ENCODE measurements at places on chromosomes 5 and 9.

GRCh38 chr5:181058321-181058720 lies 18.3 kb downstream of the BTNL9 start:
- no peak for DNase-seq

- no peak for DNase-seq
These were observed 36.2 kb upstream of the ACO1 start for GRCh38 chr9:32348106-32348695.

- no peak for DNase-seq
These were observed 27.7 kb downstream of the UBAP1 start for GRCh38 chr9:34206561-34206960.

DNA sequence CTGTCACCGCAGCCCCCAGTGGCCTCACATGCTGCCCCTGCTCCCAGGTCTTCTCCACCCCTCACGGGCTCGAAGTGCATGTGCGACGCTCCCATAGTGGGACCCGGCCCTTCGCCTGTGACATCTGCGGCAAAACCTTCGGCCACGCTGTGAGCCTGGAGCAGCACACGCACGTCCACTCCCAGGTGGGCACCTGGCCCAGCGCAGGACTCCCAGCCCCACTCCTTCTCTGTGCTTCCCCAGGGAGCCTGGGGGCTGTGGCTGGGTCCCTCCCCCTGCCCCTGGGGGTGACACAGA lies 10.5 kb downstream of the GFI1B start:
- DNase-seq: no peak

- DNase-seq: no peak
These were observed 9.7 kb upstream of the TRIO start for GRCh38 chr5:14133394-14133793.

DNA sequence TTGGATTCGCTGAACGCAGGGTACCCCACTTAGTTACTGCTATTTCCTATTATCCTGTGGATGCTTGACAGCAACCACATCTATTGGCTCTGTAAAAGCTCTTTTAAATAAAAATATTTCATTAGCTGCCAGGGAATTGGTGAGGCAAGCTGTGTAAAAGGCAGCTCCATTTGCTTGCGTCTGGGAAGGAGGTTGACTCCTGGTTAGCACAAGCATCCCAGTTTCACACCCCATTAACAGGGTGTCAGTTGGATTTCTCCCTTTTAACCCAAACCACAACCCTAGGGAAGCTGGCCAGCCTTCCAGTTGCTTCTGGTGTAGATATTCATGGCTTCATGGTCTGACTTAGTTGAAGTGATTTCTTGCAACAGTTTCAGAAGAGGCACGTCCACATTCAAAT lies 151.0 kb downstream of the GPBP1 start:
- no peak for DNase-seq

DNA sequence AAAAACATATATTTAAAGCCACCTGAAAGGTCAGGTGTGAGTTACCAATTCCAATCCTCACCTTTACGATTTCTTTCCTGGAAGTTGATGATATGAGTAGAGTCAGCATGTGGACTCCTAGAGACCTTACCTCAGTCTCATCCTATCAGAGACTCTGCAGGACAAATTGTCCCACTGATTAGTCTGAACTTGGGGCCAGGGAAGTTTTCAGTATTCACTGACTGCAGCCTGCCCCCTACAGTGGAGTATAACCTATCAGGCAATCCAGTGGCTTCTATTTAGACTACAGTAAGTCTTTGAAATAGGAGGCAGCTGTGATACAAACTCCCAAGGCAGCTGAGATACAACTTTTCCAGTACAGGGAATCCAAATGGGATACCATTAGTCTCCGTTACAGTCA lies 449.4 kb upstream of the CDH10 start:
- DNase-seq: no peak

- no peak for DNase-seq
These were observed 8.7 kb downstream of the SNCB start for GRCh38 chr5:176621661-176622079.

DNA sequence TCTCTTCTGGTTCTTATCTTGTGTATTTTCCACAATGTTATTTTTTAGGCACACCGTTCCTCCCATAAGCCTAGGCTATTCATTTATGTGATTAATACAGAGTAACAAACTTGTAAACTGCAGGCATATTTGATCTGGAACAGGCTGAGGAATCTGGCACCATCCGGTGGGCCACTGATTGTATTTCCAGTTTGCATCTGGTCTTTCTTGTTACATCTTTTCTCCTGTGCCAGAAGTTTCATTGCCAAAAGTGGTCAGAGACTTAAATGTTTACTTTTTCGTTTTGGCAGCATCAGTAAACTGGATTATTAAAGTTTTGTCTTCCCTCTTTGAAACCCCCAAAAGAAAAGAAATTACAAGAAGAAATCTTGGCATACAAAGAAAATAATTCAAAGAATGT lies 17.9 kb upstream of the ZCCHC7 start:
- DNase-seq: no peak

GRCh38 chr5:39301406-39301805 lies 62.9 kb downstream of the C9 start:
- no peak for DNase-seq

DNA sequence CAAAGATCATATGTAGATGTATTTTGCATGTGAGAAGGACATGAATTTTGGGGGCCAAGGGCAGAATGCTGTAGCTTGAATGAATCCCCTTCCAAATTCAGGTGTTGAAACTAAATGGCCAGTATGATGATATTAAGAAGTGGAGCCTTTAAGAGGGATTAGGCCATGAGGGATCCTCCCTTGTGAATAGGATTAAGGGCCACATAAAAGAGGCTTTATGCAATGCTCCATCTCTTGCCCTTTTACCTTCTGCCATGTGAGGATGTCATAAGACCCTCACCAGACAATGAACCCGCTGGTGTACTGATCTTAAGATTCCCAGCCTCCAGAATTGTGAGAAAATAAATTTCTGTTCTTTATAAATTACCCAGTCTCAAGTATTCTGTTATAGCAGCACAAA lies 206.1 kb downstream of the YTHDC2 start:
- no peak for DNase-seq

DNA sequence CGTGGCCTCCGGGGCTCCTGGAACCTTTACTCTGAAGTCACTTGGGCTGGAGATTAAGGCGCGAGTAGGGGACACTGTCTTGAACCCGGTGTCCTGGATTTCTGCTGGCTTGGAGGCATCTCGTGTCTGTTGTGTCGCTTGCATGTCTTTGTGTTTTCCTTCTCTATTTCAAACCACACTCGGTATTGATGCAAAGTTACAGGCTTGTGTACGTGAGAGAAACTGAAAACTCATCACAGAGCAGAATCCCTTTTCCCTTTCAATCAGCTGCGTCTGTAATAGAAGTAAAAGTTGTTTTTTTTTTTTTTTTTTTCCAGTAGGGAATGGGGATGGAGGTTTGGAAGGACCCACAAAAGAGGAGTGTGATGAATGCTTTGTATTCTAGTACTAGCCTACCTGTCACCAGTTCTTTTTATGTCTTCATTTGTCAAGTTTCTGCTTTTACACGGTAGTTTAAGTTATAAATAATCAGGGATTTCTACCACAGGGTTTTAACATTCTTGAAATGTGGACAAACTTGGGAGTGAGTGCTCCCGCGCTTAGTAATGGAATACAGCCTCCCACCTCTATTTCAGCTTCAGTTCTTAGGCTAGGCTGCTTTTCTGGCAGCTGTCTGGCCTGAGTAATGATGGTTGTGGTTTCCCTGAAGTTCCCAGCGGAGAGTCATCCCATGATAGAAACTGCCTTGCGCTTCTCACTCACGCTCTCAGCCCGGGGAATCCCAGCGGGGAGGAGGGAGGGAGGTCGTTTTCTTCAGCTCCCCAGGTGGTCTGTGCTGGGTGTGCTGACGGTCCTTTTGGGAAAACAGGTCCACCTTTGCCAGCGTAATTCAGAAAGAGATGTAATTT lies 763 bp downstream of the TJP2 start:
- peak; percentile 25 for DNase-seq

- no peak for DNase-seq
These were observed 183.7 kb downstream of the ZNF462 start for GRCh38 chr9:107046692-107047091.

DNA sequence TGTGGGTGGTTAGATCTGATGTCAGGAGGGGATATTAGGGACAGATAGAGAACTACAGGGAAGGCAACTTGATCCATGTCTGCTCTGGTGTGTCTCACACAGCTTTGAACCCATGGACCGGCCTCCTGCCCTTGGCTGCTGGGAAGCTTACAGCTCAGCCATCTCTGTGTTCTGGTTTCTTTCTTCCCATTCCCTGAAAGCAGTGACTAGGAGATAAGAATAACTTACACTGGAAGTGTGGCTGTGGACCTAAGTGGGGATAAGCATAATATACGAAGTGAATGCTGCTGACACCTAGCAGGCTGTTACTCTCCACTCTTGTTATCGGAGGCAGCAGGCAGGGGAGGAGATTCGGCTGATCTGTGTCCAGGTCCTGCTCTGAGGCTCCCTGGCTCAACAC lies 282.3 kb upstream of the TUT7 start:
- DNase-seq: no peak

DNA sequence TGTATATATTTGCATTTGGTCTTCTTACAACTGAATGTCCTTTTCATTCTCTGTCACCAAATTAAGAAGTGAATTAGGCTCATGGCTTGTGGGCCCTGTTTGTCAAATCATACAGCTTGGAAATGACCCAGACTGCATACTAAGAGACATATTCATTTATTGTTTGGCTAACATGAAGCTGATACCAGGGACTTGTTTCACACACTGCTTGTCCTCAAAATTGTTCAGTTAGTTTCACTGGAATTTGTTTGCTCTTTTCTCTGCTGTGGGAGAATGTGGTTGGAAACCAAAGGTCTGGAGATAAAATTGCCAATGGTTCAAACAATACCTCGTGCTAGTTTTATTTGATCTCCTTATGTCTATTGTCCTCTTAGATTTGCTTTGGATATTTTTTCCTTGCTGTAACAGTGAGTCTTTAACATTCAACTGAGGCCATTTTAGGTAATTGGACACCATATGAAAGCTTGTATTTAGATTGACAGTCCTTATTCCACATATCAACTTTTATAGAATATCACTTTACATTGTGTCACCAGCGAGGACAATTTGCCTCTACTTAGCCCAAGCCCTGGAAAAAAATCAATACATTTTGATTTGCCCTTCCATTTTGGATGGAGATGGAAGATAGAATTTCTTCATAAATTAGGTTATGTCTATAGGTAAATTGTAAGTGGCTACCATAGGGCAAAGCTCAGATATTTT lies 144.3 kb upstream of the MTAP start:
- DNase-seq: no peak

DNA sequence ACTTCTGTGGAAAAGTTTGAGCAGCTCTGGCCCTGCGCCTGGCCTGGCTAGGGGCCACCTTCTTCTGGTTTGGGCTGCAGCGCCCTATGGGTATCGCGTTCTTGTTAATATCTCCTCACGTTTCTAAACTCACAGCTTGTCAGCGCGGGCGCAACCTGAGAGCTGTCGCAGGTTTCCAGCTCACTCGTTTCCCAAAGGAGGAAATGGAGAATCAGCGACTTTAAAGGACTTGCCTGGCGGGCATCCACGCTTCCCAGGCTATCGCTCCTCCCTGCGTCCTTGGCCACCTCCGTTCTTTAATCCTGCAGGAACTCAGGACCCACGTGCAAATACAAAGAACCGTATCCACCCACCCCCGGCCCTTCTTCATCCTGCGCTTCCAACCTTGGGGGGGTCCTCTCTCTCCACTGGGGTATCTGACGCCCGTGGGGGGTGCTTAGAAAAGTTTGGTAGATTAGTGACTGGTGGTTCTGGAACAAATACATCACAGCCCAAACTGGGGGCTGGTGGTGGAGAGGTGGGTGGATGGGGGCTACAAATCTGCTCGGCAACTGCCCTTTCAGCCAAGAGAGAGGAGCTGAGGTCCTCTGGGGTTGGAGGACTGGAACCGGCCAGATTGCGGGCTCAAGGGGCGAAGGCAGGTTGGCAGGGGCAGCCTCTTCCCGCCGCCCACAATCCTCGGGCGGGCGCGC lies 578 bp upstream of the PSAT1 start:
- DNase-seq: peak; percentile 21

GRCh38 chr5:112533362-112533761 lies 114.3 kb upstream of the EPB41L4A start:
- no peak for DNase-seq

GRCh38 chr5:76378355-76378754 lies 24.7 kb upstream of the IQGAP2 start:
- no peak for DNase-seq

- DNase-seq: no peak
These were observed 17.0 kb downstream of the C1QTNF2 start for GRCh38 chr5:160353379-160353778.

DNA sequence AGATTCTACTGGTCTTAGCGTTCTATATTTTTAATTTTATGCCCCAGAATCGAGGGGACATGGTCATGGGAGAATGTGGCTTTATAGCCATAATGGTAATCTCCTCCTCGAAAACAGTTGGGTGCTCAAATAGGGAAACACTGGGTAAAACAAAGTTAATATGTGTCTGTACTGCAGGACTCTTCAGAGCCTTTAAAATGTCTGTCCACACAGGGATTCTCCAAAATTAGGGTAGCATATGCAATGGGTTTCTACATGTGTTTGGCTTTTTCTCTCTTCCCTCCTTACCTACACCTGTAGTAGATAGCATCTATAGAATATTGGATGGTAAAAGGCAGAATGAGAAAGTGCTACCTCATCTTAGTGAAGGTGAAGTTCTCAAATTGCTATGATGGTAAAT lies 130.0 kb upstream of the NR3C1 start:
- no peak for DNase-seq

GRCh38 chr9:127095411-127095810 lies 27.0 kb downstream of the ANGPTL2 start:
- no peak for DNase-seq

DNA sequence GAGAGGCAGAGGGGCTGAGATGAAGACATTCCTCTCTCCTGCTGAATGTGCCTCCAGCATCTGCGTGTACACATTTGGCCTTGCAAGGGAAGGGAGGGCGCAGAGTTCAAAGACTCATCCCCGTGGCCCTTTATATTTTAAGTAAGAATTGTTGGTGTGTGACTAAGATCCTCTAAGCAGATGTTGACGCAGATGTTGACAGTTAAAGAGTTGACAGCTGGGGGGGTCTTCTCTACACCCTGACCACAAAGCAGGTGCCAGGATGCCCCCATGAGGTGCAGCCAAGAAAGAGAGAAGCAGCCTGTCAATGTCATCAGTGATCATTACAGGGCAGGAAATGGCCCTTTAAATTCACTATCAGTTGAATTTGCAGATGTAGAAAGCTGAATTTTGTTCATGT lies 262.9 kb downstream of the IRX1 start:
- no peak for DNase-seq

GRCh38 chr9:94912700-94913249 lies 186.3 kb downstream of the AOPEP start:
- DNase-seq: no peak

GRCh38 chr5:37715992-37716391 lies 123.8 kb downstream of the GDNF start:
- DNase-seq: no peak

DNA sequence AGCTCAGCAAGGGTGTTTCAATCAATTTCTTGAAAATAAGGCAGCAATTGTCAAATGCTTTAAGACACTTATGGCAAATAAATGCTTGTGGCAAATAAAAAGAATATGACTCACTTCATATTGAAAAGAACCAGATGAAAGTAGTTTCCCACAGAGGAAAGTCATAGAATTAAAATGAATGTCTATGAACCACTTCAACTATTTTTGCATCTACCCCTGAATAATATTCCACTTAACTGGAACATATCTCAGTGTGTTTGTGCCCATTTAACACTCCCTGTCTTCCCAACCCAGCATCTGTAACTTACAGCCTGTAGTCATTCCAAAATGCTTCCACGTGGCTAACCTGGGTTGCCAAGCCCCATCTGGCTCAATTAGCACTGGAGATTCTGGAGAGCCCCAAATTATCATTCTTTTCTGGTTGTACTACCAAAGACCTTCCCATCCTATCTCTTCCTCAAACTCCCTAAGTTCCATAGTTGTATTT lies 84.7 kb downstream of the FEM1C start:
- no peak for DNase-seq
